Stimulated activated CD8-positive, alpha-beta memory T cell treated with anti-CD3 and anti-CD28 coated beads, Interleukin-7, amount 100 ng/mL, for 4 hours (primary cell): ENCODE measurements at places on chromosomes 5 and 9.

- no peak for DNase-seq
Observed at GRCh38 chr9:15268317-15268716, 38.7 kb downstream of the TTC39B start.

- no peak for DNase-seq
Observed at GRCh38 chr5:129022599-129022998, 57.3 kb downstream of the SLC27A6 start.

DNA sequence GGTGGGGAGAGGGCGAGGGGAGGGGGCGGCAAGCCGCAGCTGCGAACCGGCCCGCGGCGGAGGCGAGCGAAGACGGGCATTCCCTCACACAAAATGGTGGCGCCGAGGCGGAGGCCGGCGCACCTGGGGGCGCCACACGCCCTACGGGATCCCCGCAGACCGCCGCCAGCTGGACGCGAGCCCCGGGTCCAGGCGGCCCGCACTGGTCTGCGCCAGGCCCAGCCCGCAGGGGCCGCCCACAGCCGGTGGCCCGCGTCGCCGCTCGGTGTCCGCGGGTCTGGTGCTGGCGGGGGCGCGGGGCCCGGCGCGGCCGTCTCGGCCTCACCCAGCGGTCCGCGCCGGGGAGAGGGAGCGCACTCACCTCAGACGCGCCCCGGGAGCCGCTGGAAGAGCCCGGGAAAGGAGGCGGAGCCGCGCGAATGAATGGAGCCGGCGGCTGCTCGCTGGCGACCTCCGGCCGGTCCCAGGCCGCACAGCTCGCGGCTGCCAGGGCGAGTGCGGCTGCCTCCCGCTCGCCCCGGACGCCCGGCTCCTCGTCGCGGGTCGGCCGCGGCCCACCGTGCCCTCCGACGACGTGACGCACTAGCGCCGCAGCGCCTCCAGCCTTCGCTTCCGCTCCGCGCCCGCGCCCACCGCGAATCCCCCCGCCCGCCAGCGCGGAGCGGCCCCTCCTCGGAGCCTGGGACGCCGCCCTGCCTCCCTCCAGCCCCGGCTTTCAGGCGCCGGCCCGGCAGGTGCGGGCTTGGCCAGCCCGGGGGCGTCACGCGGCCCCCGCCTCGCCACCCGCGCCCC lies at the start of gene FAM169A:
Gene FAM169A, minus strand, starts transcription at position 584 of the 792 bp plus-strand sequence. CDS start 24,711 bp downstream, outside the sequence.
- DNase-seq = no peak

- no peak for DNase-seq
Observed at GRCh38 chr5:178377583-178378270, 145.1 kb upstream of the PHYKPL start.

DNA sequence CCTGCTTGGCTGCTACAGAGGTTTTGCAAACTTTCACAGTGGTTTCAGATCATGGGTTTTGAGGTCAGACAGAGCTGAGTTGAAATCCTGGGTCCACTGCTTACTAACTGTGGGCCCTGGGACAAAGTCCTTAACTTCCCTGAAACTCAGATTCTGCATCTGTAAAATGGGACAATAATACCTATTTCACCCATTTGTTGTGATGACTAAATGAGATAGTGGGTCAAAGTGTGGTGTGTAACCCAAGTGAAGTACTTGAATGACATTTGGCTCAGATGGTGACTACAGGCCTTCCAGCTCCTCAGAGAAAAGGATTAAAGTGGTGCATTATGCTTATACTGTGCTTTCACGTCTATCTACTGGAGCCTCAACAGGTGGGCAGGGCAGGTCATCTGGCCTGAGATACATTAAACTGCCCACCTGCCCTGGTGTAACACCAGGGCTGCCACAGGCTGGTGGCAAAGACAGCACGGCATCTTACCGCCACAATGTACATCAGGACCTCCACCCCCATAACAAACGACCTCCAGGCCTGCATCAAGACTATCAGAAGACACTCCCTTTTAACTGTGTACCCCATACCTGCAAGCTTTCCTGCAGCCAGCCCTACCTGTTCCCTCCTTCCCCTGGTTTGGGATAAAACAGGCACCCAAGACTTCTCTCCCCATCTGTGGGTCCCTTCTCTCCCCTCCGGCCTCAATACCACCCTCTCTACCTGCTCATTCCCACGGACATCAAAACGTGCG lies 846 bp upstream of the TRAF1 start:
- no peak for DNase-seq

DNA sequence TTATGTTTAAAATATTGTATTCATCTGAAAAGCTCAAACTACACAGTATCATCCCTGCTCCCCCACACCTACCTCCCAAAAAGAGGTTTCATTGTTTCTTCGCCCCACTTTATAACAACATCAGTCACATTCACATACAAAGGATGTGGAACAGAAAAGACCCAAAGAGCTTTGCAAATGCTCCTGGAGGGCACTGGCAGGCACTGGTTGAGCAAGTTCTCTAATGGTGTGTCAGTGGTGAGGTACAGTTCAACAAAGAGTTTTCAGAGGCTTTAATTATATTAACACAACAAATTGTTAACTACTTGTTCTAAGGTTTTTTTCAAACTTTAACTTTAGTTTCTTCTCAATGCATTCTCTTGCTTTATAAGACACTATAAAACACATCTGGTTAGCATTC lies 54.1 kb upstream of the ECM2 start:
- no peak for DNase-seq

DNA sequence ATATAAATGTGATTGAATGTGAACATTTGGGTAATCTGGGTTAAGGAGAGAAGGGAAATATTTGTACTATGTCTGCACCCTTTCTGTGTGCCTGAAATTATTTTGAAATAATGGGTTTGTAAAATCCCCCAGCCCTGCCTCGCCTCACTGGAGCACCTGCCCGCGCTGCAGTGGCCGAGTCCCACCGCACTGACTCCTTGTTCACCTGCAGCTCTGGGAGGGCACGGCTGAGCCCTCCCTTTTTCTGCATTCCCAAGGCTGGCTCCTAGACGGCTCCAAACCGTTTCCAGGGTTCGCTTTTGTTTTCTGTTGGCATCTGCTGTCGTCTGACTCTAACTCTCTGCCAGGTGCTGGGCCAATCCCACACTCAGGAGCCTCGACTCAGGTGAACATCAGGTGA lies 17.6 kb upstream of the PPP1R26 start:
- no peak for DNase-seq

GRCh38 chr9:101536938-101537337 lies 3.3 kb downstream of the RNF20 start:
- no peak for DNase-seq

- no peak for DNase-seq
Observed at GRCh38 chr5:16815432-16815831, 120.7 kb downstream of the MYO10 start.

DNA sequence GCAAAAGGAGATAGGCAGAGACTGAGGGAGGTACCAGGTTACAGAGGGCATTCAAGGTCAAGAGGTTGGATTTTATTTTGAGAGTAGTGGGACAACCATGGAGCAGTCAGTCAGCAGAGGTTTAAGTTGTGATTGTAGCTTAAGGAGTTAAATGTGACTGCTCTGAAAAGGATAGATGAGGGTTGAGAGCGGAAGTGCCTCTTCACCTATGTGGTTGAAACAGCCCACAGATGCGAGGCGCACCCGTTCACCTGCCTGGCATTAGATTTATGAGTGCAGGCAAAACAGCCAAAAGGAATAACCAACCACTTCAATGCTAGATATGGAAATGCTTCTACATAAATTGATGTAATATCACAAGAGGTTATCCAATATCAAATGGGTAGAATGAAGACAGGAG lies 8.4 kb downstream of the ZNF474 start:
- DNase-seq = no peak

DNA sequence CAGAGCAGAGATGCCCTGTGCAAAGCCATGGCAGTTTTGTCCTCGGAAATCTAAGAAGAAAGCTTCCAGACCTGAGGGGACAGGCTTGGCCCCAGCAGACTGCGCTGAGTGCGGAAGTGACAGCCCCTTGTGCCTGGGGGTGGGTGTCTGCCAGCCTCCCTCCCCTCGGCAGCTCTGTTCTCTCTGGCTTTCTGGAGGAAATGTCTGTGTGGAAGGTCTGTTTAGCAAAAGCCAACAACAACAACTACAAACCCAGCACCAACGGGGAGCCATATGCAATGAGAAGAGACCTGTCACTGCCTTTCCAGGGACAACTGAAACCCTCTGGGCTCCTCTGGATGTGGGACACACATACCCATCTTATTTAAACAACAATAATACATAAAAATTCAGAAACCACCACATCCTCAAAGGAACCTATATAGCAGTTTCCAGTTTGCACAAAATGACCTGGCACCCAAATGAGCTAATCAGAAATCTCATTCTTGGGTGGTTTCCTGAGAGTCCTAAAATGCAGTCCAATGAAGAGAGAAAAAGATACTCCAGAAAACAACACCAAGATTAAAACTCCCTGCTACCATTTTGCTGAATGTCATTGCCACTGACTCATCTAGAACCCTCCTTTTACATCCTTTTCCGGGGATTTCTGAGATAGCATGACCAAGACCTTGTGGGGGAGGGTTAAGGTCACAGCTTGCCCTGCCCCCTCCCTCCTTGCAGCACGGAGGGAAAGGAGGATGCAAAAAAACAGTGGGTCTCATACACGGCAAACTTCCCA lies 97.7 kb downstream of the AK8 start:
- DNase-seq = no peak
